ENCODE measurements at places on chromosomes 7 and 10.

DNA sequence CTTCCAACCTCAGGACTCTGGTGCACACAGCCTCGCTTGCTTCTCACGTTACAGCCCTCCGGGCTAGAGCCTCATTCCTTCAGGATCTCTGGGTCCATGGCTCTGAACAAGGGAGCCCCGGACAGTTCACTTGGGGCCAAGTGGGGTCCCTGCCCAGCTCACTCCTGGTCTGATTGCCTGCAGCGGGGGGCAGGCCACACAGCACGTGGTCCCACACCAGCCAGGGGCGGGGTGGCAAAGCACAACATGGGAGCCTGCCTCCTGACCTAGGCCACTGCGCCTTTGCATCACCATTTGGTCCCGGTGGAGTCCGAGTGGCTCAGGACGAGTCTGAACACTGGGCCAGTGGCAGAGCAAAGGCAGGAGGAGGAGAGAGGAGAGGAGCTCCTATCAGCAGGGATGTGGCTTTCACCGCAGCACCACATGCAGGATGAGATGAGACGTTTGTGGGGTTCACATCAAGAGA is 13.4 kb upstream of the CRYGN start:
- DNase-seq: no peak

GRCh38 chr7:137628216-137628615 is 218.6 kb downstream of the DGKI start:
- no peak for DNase-seq

GRCh38 chr7:81190997-81191768 is 272.3 kb upstream of the SEMA3C start:
- no peak for DNase-seq

- DNase-seq: no peak
Observed at GRCh38 chr10:97517096-97517750, 18.5 kb downstream of the UBTD1 start.

DNA sequence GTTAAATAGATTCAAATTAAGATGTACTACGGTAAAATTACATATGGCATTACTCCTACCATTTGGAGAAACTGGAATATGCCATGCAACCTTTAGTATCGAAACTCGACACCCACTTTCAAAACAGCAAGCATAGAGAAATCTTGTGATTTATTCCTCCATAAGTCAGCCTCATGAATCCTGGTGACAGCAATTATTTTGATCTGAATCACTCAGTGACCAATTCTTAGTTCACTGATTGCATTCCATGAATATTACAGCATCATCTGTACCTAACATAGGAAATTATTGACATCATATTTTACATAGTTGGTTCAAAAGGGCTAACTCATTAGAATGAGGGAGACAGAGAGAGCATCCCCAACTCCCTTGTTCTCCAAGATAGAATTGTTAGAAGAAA is 89.6 kb downstream of the CACNB2 start:
- no peak for DNase-seq

GRCh38 chr7:1587738-1588137 is 17.9 kb upstream of the PSMG3 start:
- DNase-seq: no peak

- DNase-seq: no peak
Observed at GRCh38 chr7:35605760-35606159, 89.2 kb downstream of the HERPUD2 start.

GRCh38 chr7:141702047-141702567 is at the start of gene DENND11:
DENND11 (minus strand) TSS chr7:141702166; CDS start chr7:141702153, 13 bp downstream.
- DNase-seq: peak; percentile 41

GRCh38 chr7:27172823-27173510 is 1.2 kb downstream of the HOXA10 start:
- DNase-seq: no peak

- peak; percentile 1 for DNase-seq
Observed at GRCh38 chr10:131674130-131674529, 226.7 kb upstream of the PPP2R2D start.

DNA sequence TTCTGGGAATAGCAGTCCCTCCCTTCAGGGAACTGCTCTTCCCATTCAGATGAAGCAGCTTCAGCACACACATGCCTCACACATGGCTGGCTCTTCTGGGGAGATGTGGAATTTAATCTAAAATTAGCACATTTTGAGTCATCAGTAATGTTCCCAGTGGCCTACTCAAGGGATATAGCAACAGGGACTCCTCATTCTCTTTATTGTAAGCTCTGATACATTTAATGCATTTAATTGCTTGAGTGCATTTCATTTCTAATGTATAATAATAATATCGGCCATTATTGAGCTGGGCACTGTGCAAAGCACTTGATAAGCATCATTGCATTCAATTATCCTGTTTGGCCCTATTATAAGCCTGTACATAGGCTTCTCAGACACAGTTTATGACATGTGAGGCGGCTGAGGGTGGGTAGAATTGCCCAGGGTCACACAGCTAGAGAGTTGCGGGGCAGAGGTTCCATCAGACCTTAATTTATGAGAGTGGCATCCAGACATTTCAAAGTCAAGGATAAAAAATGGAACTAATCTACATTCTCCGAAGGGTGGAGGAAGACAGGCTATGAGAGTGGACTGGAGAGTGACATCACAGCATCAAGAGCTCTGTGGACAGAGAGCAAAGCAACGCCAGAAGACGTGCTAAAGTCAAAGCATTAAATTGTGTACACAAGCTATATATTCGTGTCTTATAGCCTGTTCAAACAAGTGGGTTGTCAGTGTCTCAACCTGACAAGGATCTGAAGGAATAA is 76.8 kb downstream of the LANCL2 start:
- no peak for DNase-seq

GRCh38 chr10:35336921-35337823 is 863 bp downstream of the CCNY start:
- DNase-seq: peak; percentile 57

DNA sequence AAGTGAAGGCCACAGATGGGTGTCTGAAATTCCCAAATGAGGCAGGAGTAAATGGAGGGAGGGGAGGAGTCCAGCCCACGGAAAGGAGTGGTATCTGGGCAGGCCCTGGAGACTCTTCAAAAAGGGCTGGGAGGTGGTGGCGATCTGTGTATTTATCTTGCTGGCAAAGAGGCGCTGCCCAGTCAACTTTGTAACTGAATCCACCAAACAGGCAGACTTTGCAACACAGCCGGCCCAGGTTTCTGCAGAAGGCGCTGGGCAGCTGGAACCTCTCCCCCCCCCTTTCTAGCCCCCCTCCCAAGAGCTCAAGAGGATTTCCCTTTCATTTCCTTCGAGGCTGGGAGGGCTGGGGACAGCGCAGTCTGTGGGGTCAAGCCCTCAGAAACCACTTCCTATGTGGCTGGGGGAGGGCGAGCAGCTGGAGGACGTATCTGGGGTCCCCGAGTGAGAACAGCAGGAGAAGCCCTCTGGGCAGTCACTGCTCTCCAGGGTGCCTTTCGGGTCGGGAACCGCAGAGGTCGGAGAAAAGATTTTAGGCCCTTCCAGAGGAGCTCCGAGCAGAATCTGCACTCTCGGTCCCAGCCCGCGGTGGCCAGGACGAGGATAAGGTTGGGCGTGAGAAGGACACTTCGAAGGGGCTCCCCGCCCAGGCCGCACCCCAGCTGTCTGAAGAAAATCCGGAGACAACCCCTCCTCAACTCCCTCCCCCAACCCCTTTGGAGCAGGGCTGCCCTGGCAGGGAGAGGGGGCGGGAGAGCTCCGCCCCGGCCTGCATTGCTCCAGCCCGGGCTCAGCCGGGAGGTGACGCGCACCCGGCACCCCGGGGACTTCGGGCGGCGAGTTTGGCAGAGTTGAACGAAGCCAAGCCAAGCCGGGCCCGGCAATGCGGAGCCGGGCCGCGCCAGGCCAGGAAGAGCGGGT is 965 bp downstream of the ZCCHC24 start:
- peak; percentile 67 for DNase-seq

DNA sequence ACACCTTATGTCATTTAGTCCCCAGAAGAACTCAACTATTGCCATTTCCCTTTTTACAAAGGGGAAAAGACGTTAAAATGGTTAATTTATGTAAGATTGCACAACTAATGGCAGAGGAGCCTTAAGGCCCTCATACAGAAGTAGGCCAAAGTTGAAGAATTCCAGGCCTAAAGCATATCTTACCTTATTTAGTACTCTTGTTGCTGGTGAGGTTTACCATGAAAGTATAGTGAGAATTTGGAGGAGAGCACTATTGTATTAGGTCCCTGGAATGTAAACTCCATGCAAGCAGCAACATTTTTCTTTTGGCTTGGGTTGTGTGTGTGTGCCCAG is 731 bp upstream of the CRPPA start:
- DNase-seq: no peak

- DNase-seq: no peak
Observed at GRCh38 chr10:16968416-16969041, 151.3 kb upstream of the RSU1 start.

GRCh38 chr7:64886956-64887545 is 16.0 kb upstream of the ZNF273 start:
- DNase-seq: no peak

DNA sequence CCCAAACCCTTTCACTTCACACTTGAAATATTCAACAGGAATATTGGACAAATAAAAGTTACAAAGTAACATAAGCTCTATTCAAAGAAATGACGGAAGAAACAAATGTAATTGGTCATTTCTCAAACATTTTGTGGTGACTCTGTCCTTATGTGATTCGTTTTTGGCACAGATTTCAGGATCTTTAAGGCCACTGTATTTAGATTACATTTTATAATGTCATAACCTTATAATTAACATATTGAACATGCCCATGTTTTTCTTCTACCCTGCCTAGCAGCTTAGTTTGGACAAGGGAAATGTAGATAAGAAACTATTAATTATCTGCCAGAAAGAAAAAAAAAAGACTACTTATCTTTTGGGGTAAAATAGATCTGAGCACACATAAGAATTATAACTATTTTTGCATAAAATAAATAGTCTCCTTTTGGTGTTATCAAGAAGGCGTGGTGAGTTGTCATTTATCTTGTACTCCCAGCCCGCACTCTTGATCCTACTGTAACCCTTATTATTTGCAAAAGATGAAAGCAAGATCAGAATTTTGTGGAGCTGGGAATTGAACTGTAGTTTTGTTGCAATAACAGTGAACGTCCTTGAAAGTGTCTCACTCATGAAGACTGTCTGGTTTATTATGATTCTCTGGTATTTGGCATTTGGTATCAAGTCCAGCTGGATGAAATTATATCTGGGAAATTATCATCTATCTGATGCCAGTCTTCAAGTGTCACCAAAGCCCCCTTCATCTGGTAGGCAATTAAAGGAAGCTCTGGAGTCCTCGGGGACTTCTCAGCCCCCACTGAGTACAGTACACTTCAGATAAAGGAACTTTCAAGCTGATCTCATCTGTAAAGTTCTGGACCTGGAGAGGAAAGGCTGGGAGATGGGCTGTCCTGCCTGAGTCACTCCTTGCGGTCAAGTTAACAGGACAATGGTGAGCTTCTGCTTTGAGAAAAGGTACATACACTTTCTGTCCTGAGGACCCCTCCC is 175.7 kb upstream of the INHBA start:
- no peak for DNase-seq

- no peak for DNase-seq
Observed at GRCh38 chr10:43122096-43122495, 16.1 kb upstream of the CSGALNACT2 start.

DNA sequence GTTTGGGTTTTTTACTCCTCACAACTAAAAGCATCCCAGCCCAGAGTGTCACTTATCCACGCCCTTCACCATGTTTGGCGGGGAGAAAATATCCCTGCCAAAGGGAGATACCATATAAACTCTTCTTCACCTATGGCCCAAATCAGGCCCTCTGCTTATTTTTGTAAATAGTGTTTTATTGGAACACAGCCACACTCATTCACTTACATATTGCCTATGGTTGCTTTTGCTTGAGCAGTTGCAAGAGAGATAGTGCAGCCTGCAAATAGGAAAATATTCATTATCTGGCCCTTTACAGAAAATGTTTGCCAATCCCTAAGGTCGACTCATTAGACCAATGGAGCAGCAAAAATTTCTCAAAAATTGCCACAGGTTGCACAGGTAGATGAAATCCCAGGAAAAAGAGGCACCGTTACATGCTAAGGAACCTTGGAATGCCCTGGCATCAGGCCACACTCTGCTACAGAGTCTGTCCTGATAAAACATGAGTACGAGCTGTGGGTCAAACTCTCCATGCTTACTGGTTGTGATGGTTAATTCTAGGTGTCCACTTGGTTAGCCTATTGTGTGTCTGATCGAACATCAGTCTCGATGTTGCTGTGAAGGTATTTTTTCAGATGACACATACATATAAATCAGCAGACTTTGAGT is 7.9 kb upstream of the RASSF4 start:
- no peak for DNase-seq

- peak; percentile 41 for DNase-seq
Observed at GRCh38 chr10:127195041-127195506, 1.3 kb downstream of the INSYN2A start.

GRCh38 chr7:91636129-91636724 is 244.3 kb downstream of the MTERF1 start:
- peak; percentile 43 for DNase-seq

DNA sequence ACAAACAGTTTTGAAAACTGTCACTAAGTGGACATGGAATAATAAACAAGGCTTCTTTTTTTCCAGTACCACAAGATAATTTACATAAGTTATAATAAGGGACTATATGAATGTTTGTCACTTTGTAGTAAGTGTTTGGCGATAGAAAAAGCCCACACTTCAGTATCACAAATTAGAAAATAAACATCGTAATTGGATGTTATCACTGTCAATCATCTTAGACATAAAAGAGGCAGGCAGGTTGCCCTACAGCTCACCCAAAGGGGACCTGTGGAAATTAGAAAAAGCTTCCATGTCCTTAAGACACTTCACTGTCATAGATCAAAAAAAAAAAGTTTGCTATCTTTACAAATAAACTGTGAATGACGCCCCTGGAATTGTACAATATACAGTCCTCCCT is 3.6 kb upstream of the NOC3L start:
- no peak for DNase-seq

DNA sequence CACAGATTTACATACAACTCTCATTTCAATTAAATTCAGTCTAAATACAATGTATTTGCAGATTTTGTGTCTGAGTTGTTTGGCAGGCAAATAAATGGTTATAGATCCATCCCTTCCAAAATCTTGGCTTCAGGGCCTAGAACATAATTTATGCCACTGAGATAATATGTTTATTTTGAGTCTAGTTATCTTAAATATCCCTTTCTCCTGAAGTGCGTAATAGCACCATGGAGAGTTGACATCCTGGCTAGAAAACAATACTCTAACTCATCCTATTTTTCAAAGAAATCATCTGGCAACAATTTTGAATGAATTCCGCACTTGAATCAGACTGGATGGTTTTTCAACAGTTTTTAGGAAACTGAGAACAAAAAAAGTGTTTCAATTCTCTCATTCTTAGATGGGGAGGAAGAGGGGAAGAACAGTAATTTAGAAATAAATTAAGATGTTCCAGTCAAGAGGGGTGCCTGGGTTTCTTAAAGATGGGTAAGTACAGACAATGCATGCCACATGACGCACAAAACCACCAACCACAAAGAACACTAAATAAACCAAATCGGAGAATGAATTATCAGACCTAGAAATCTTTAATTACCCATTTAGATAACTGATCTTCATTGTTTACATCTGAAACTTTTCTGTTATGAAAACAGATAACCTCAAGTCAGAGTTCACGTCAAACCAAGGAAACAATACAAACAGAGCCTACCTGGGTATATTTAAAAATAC is 228.7 kb upstream of the PTN start:
- DNase-seq: no peak

GRCh38 chr7:71995111-71995510 is 417.0 kb downstream of the CALN1 start:
- no peak for DNase-seq

- DNase-seq: no peak
Observed at GRCh38 chr10:46550795-46551700, 5.4 kb downstream of the GPRIN2 start.
